ENCODE measurements at places on chromosomes 2 and 18.
A peak's percentile ranks its signal among the peaks of the same experiment; 100 is the strongest.

DNA sequence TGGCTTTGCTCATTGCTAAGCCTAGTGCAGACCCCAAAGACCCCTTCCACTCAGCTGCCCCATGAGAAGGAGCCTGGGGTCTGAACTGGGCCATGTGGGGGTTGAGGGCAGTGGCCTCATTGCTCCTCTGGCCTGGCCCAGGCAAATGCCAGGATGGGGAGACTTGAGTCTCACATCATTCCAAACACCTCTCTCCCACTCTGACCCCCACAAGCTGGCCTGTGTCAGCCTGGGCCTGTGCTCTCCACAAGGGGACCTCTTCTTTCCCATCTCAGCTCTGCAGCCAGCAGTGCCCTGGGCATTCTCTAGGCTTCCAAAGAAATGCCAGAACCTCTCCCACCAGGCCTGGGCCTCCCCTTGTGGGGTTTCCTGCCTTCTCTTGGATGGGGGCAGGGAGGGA is 45.8 kb upstream of the OTOF start:
- DNase-seq: no peak

DNA sequence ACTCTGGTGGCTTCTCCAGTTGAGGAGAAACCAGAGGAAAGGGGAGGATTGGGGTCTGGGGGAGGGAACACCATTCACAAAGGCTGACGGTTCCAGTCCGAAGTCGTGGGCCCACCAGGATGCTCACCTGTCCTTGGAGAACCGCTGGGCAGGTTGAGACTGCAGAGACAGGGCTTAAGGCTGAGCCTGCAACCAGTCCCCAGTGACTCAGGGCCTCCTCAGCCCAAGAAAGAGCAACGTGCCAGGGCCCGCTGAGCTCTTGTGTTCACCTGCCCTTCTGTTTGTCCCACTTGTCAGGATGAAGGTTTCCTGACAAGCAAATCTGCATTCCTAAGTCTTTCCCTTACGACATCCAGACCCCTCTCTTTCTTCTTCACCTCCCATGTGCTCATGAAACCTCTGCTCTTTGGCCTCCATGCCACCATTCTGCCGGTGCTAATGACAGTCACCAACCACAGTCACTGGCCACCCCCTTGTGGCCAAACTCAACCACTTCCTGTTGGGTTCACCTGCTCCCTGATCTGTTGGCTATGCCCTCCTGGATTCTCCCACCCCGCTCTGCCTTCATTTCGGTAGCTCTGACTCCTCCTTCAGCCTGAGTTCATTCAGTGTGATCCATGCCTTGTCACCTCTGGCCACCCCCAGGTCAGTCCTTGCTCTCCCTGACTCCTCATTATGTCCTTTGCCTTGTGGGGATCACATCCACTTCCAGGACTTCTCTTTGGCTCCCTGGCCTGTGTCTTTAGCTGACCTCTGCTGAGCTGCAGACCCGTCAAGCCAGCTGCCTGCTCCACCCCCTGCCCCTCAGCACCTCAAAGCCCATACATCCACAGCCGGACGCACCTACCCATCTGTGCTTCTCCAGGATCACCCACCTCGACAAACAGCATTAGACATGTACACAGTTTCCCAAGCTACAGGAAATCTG is 17.6 kb downstream of the EMX1 start:
- DNase-seq: peak; percentile 48

DNA sequence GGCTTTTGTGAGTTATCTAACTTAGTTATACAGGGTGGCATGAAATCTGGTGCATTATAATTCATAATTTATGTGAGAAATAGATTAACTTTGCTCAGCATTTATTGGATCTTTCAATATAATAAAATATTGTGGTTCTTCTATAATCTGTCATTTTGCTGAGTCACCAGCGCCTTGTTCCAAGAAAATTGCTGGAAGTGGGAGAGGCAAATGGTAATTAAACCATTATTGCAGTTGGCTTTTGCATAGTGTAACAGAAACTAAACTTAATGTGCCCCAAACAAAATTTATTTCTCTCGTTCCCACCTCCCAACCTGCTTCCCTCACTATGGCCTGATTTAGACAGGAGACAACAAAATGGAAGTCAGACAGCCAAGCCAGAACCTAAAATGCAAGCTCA is 146.3 kb downstream of the GALR1 start:
- no peak for DNase-seq

- DNase-seq: peak; percentile 56
Observed at GRCh38 chr18:11179959-11180519, 30.7 kb upstream of the PIEZO2 start.

DNA sequence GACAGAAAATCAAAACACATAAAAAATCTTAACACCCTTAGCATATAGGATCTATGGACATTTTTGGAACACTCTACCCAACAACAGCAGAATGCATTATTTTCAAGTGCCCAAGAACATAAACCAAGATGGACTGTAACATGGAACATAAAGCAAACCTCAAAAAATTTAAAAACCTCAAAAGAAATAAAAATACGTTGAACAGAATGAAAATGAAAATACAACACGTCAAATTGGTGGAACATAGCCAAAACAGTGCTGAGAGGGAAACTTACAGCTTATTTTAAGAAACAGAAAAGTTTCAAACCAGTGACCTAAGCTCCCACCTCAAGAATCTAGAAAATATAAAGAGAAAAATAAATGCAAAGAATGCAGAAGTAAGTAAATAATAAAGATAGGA is 58.3 kb upstream of the BCL2L11 start:
- no peak for DNase-seq

DNA sequence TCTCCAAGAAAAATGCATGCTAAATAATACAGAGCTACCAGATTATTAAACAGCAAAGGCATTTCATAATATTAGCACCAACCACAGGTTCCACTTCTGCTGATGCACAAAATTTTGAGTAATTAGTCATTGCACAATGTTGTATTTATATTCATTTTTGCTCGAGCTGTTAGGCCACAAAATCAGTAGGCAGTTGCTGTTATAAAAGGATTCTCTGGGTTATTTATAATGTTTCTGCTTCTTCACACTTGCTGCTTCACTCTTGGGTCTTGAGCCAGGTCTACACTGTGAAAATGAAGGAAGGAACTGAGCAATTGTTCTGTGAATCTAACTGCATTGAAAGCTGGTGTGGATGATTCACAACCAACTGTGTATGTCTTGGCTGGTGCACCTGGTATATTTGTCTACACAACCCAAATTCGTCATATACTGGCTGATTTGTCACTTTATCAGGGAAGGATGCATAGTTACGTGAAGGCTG is 38.3 kb downstream of the MRPL33 start:
- DNase-seq: peak; percentile 92

DNA sequence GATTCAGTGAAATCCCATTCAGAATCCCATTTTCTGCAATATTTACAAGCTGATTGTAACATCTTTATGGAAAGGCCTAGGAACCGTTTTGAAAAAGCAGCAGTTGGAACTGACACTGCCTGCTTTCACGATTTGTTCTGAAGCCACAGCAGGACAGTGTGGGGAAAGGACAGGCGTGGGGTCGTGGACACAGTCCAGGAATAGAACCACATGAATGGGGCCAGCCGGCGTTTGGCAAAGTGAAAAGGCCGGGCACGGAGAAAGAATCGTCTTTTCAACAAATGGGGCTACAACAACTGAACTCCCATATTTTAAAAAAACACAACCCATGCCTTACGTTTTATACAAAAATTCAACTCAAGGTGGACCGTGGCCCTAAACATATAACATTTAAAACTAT is 69.8 kb downstream of the SLC66A2 start:
- no peak for DNase-seq

GRCh38 chr2:86037795-86038192 is 67.9 kb downstream of the POLR1A start:
- no peak for DNase-seq

GRCh38 chr2:96527286-96528005 is 9.1 kb upstream of the ARID5A start:
- peak; percentile 26 for DNase-seq

DNA sequence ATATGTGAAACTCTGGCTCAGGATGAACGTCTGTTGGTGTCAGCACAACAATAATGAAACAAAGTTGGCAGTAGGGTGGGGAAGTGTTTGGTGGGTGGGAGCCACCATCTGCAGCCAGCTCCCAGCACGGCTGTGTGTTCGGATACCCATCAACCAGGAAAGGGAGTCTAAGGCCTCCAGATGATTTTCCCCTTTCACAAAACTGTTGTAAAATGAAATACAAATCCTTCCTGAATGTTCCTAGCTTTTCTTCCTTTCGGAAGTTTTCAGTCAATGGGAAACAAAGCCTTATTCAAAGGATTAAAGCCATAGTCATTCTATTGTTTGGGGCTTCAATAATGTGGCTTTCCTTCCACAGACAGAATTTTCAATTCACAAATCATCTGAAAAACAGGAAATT is 14.5 kb upstream of the DARS1 start:
- DNase-seq: no peak
